ENCODE measurements at places on chromosomes 4 and X. TPM values are rescaled to one million over a fixed set of nuclear protein-coding genes. Genes with fewer than 3 reads are reported as not detected.

DNA sequence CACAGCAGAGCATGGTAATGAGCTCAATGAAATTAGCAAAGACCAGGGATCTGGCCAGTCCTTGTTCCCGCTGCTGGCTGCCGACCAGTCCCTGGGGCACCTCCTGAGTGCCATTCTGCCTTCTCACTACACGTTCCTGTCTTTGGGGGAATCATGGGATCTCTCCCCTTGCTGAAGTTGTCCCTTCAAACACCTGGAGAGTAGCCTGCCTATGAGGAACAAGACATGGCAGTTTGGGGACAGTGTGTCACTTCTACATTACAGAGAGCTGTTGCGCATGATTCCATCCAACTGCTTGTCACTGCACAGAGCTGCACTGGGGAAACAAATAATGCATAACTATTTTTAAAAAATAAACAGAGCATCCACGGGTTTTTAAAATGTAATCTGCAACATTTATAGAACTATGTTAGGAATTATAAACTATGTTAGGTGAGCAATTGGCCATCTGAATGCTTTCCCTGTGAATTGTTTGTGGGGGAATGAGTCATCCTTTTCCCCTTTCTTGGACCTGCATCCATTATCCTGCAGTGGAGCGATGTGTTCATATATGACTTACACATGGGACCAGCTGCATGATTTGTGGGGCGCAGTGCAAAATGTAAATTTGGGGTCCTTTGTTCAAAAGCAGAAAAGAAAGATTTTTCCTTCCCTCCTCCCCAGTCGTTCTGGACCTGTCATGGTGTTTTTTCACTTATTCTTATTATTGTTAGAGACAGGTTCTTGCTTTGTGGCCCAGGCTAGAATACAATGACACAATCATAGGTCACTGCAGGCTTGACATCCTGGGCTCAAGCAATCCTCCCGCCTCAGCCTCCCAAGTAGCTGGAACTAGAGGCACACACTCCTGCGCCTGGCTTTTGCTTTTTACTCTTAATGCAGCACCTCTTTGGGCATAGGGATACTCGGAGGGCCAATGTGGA, 115.0 kb upstream of the TBL1X start:
- DNase-seq: no peak
- no peaks in the 10 kb centered on the region for H3K27me3 ChIP-seq
- H3K27ac ChIP-seq: no peak overlapping the region
- H3K4me1 ChIP-seq: peaks cover 18% of the 10 kb centered on the region
- no peak overlapping the region for H3K4me3 ChIP-seq

DNA sequence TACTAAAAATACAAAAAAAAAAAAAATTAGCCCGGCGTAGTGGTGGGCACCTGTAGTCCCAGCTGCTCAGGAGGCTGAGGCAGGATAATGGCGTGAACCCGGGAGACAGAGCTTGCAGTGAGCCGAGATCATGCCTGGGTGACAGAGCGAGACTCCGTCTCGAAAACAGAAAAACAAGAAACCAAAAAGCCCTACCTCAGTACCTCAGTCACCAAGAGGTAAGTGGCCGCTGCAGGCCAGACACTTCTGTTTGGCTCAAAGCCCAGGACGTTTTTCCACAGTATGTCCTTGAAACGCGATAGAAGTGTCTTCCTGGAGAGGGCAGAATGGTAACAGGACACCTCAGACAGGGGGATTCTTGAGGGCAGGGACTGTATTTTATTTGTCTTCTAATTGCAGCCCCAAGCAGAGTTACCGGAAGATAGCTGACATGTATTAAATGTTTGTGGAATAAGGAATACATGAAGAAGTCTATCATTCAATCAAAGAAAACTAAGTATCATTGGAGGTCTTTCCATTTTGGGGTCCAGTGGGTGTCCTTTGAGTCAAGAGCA, 63.6 kb downstream of the CLNK start:
- no peak overlapping the region for H3K27ac ChIP-seq
- no peaks in the 10 kb centered on the region for H3K36me3 ChIP-seq
- DNase-seq: no peak
- no peak overlapping the region for H3K4me3 ChIP-seq
- peaks cover 17% of the 10 kb centered on the region for H3K4me1 ChIP-seq
- no peaks in the 10 kb centered on the region for H3K27me3 ChIP-seq

- no peaks in the 10 kb centered on the region for H3K4me1 ChIP-seq
- no peak overlapping the region for H3K4me3 ChIP-seq
- no peaks in the 10 kb centered on the region for H3K36me3 ChIP-seq
- H3K27me3 ChIP-seq: no peaks in the 10 kb centered on the region
Measured at GRCh38 chrX:129755779-129756650, 17.2 kb downstream of the XPNPEP2 start.

DNA sequence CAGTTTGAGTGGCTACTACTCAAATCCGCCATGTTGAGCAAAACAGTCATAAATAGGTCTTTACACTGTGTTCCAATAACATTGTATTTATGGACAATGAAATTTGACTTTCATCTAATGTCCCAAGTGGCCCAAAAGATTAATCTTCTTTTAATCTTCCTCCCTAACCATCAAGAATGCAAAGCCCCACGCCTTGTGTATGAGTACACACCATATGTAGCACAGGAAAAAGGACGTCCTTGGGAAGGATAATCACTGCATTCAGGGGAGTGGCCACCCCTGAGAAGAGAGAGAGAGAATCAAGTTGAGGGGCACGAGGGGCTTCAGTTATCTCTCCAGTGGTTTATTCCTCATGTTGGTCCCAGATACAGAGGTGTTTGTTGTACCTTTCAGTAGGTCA, 33.1 kb downstream of the RBM47 start:
- H3K27me3 ChIP-seq: peaks cover 9% of the 10 kb centered on the region
- H3K36me3 ChIP-seq: no peaks in the 10 kb centered on the region
- H3K4me3 ChIP-seq: no peak overlapping the region
- H3K4me1 ChIP-seq: no peaks in the 10 kb centered on the region
- DNase-seq: no peak

GRCh38 chrX:121455890-121456289, 408.5 kb downstream of the GLUD2 start:
- no peaks in the 10 kb centered on the region for H3K27me3 ChIP-seq
- no peak overlapping the region for H3K4me3 ChIP-seq
- no peak for DNase-seq
- no peaks in the 10 kb centered on the region for H3K36me3 ChIP-seq
- no peaks in the 10 kb centered on the region for H3K4me1 ChIP-seq
- H3K27ac ChIP-seq: no peak overlapping the region

Gene AFM
- not detected for total RNA-seq

DNA sequence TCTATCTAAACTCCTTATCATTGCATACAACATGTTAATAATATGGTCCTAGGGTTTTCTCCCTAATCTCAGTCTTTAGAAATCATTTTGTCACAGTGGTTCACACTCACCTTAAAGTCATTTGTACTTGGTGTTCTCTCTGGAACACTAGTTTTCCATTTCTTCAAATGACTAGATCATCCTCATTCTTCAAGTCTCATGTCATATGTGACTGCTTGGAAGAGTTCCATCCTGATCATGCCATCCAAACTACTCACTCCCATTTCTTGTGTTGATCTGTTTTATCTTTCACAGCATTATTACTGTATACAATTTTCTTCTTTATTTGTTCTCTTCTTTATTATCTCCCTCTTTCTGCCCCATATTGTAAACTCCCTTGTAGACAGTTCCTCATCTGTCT, 66.5 kb downstream of the HTR2C start:
- H3K36me3 ChIP-seq: no peaks in the 10 kb centered on the region
- no peak overlapping the region for H3K4me3 ChIP-seq
- peaks cover 6% of the 10 kb centered on the region for H3K27me3 ChIP-seq
- no peak for DNase-seq

Gene HAND2
- not detected for total RNA-seq

DNA sequence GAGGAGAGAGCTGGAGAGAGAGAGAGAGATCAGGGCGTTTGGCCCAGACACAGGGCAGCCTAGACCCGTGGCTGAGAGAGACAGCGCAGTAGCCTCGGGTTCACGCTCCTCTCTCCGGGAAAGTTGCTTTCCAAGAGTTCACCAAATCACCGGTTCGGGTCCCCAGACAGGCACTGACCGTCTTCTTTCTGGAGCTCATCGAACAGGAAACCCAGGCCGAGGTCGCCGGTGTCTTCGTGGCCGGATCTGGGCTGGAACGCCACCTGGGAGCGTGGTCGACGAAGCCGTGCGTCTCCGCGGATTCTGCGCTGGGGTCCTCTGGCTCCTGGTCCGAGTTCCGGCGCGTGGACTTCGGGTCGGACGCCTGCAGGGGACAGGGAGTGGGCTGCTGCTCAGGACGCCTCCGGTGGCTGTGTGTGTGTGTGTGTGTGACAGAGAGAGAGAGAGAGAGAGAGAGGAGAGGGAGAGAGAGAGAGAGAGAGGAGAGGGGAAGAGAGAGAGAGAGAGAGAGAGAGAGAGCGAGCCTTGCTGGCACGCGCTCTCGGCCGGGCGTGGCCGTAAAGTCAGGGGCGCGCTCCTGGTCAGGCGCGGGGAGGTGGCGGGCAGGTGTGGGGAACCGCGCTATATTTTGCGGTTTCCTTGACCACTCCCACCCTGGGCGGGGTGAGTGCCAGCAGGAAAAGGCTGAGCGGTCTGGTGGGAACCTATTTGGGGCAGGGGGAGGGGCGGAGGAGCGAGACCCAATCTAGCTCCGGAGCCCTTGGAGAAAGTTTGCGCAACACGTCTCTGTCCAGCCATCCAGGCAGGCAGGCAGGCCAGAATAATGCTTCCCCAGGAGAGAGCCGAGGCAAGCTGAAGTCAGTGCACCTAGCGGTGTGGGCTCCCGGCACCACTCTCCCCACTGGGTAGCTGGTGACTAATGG, 62.1 kb downstream of the RHOXF2B start:
- H3K4me1 ChIP-seq: peaks cover 11% of the 10 kb centered on the region
- no peaks in the 10 kb centered on the region for H3K36me3 ChIP-seq
- H3K27ac ChIP-seq: no peak overlapping the region
- H3K4me3 ChIP-seq: peak overlapping the region; percentile 36
- no peak for DNase-seq

- H3K27ac ChIP-seq: no peak overlapping the region
- peaks cover 19% of the 10 kb centered on the region for H3K27me3 ChIP-seq
- H3K4me3 ChIP-seq: no peak overlapping the region
- DNase-seq: no peak
Measured at GRCh38 chr4:14790494-14790893, 211.8 kb upstream of the CPEB2 start.

DNA sequence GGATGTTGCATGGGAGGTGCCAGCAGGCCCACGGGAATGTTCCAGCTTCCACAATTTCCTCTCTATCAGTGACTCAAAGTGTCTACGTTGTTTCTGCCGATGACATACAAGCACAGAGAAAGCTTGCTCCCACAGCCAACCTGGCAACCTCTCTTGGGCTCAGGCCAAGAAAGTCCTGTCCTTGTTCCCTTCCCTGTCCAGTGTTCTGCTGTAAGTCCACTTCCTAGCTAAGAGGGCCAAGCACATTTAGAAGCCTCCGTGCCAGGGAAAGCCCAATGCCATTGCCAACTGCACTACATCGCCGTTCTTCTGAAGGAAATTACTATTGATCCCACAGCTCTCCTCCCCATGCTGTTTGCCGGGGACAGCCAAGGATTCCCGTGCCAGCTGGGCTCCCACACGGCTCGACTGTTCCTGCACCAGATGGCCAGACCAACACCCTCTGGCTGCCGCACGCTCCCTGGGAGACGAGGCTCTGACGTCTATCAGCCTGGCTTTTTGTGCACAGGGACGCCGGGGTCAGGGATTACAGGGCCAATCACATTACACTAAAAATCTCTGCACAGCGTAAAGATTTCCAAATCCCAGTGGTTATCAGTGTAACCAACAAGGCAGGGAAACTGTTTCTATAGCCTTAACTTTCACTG, 284.0 kb downstream of the BCOR start:
- DNase-seq: no peak
- H3K4me1 ChIP-seq: peaks cover 31% of the 10 kb centered on the region
- H3K27me3 ChIP-seq: no peaks in the 10 kb centered on the region
- no peak overlapping the region for H3K27ac ChIP-seq
- H3K4me3 ChIP-seq: no peak overlapping the region

- no peaks in the 10 kb centered on the region for H3K4me1 ChIP-seq
- H3K4me3 ChIP-seq: no peak overlapping the region
- H3K27ac ChIP-seq: no peak overlapping the region
- DNase-seq: no peak
- H3K27me3 ChIP-seq: no peaks in the 10 kb centered on the region
- H3K36me3 ChIP-seq: no peaks in the 10 kb centered on the region
Measured at GRCh38 chrX:140034916-140035315, 69.6 kb upstream of the CXorf66 start.

DNA sequence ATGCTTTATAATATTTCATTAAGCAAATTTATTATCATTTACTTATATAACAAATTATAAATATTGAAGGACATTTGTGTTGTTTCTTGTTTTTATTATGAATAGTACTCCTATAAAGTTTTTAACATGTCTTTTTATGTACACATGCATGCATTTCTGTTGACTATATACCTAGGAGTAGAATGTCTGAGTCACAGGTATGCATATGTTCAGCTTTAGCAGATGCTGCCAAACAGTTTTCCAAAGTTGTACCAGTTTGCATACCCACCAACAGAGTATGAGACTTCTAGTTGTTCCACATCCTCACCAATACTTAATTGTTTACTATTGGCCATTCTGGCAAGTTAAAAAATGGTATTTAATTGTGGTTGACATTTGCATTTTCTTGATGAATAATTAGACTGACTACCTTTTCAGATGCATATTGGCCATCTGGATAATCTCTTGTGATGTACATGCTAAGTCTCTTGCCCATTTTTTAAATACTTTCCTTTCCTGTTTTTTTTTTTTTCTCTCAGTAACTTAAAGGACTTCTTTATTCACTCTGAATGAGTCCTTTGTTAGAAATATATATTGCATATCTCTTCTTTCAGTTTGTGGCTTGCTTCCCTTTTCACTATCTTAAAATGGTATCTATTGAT, 132.2 kb upstream of the TRIM2 start:
- no peak for DNase-seq
- H3K4me3 ChIP-seq: no peak overlapping the region
- H3K36me3 ChIP-seq: no peaks in the 10 kb centered on the region
- H3K27ac ChIP-seq: no peak overlapping the region
- no peaks in the 10 kb centered on the region for H3K27me3 ChIP-seq

Gene FHIP1A
- total RNA-seq: 0.86 TPM

DNA sequence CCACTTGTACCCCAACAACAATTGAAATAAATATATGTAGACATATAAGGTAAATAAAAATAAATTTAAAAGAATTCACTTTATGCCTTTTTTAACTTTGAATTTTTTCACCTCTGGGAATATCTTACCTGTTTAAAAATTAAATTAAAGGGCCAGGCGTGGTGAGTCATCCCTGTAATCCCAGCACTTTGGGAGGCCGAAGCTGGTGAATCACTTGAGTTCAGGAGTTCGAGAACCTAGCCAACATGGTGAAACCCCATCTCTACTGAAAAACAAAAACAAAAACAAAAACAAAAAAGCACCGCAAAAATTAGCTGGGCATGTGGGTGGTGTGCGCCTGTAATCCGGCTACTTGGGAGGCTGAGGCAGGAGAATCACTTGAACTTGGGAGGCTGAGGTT, 164.8 kb downstream of the AASDH start:
- DNase-seq: no peak
- H3K27ac ChIP-seq: no peak overlapping the region
- H3K36me3 ChIP-seq: no peaks in the 10 kb centered on the region
- H3K27me3 ChIP-seq: no peaks in the 10 kb centered on the region
- H3K4me1 ChIP-seq: no peaks in the 10 kb centered on the region
- no peak overlapping the region for H3K4me3 ChIP-seq

Gene IBSP
- not detected for total RNA-seq

Gene PCGF3
- total RNA-seq: 70.0 TPM

GRCh38 chr4:3287271-3287971, 5.4 kb upstream of the RGS12 start:
- no peaks in the 10 kb centered on the region for H3K36me3 ChIP-seq
- H3K4me1 ChIP-seq: peaks cover 5% of the 10 kb centered on the region
